ENCODE measurements at places on chromosomes 12 and 14. TPM values are rescaled to one million over a fixed set of nuclear protein-coding genes. Genes with fewer than 3 reads are reported as not detected.

Gene LLPH
- total RNA-seq = 10.1 TPM

Gene KRT79
- not detected for total RNA-seq

Gene SLCO1B1
- not detected for total RNA-seq

Gene GPR65
- total RNA-seq = 1.3 TPM

Gene DYNLL1
- total RNA-seq = 178 TPM

Gene IL22
- total RNA-seq = not detected

DNA sequence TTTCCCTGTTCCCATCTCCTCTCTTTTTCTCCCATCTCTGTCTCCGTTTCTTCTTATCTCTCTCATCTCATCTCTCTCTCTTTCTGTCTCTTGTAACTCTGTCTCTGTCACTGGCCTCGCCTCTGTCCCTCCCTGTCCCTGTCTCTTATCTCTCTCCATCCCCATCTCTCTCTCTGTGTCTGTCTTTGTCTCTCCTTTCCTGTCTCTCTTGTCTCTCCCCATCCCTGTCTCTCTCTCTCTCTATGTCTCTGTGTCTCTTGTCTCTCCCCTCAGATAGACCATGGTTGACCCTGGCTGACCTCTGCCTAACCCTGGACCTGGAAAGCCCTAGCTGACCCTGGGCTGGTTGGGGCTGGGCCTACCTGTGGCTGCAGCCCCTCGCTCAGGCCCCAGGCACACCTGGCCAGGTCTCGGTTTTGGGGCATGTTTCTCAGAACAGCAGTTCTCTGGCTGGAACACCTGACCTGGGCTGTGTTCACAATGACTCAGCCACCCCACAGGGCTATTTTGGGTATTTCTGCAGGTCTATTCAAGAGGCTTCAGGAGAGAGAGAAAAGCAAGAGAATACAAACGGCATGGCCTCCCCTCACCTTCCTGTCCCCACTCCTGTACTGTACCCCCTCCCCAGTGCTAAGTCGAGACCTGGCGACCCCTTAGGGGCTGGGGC, 174.4 kb downstream of the TMEM121 start:
- no peak for DNase-seq

DNA sequence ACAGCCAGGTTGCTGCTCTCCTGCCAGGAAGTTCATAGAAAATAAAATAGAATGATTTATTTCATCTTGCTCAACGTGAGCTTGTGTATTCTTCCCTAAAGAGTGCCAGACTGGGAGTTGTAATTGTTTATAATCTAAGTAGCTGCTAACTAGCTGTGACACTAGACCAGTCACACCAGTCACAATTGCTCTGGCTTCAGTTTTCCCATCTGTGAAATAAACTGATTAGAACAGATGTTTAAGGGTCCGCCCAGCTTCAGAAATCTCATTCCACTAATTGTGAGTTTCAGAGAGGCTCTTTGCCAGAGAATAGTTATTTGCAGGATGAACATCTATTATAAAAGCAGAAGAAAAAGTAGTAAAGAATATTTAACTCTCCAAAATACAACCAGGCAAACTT, 55.6 kb upstream of the ZDHHC17 start:
- no peak for DNase-seq

GRCh38 chr12:18054925-18055619, 34.9 kb downstream of the RERGL start:
- DNase-seq = no peak

All from right atrium auricular region (tissue), 2 donors.